ENCODE measurements at places on chromosomes 2 and 18.

DNA sequence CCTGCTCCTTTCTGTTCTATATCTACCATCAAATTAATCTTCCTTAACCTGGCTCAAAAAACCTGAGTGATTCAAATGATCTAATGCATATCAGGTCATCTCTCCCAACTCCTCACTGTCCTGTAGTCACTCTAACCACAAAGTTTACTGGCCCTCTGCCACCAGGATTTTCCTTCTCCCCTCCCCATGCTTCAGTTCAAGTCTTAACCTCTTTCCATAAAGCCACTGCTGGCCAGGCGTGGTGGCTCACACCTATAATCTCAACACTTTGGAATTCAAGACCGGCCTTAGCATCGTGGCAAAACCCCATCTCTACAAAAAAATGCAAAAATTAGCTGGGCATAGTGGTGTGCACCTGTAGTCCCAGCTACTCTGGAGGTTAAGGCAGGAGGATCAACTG is 7.5 kb upstream of the SP3 start:
- DNase-seq: no peak

- no peak for DNase-seq
Measured at GRCh38 chr2:230127195-230127594, 58.5 kb upstream of the SLC16A14 start.

GRCh38 chr2:26807788-26808460 is 22.1 kb downstream of the CENPA start:
- no peak for DNase-seq

- no peak for DNase-seq
Measured at GRCh38 chr18:69580107-69580506, 179.4 kb downstream of the DOK6 start.

DNA sequence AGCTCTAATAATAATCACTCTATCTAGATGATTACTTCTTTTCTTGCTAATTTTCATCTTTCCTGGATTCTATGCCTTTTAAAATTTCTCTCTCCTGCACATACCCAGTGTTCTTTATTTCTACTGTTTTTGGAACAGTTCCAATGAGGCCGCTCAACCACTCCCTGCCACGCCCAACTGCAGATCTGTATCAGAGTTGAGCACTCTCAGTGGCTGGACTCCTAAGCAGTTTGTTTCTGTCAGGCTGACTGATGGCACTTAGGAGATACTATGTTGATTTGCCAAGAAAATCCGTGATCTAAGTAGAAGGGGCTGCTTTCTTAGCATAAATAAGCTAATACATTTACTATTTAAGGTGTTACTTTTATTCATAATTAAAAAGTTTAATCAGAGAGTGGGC is 192.8 kb downstream of the ARHGAP15 start:
- no peak for DNase-seq

DNA sequence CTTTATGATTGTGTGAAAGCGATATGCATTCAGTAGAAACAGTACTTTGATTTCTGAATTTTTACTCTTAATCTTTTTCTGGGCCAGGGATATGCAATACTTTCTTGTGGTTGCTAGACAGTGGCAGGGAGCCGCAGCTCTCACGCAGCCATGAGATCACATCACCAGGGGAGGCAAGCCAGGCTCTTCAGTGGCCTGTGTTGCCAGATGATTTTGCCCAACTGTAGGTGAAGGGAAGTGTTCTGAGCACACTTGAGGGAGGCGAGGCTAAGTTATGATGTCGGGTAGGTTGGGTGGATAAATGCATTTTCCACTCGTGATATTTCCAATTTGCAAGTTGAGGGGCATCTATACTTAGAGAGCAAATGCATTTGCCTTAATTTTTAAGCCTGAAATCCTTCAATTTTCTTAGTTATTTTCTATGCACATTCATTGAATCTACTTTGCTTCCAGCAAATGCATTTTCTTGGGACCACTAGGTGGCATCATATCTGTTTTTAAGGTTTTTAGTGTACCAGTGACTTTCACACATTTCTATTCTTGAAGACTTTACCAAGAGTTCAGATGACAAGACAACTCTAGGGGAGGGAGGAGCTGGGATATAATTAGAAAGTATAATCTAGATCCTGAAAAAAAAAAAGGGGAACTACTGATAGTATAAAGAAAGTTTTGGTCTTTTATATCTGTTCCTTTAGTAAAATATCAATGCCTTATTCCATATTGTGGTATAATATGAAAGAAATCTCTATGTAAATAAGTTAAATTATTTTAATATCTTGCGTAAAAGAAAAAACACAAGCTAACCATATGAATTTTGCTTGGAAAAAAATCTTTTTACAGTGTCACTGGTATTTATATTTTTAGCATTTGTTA is 643.3 kb downstream of the SOCS6 start:
- DNase-seq: peak; percentile 19

GRCh38 chr2:133424876-133425275 is 143.4 kb downstream of the NCKAP5 start:
- no peak for DNase-seq

DNA sequence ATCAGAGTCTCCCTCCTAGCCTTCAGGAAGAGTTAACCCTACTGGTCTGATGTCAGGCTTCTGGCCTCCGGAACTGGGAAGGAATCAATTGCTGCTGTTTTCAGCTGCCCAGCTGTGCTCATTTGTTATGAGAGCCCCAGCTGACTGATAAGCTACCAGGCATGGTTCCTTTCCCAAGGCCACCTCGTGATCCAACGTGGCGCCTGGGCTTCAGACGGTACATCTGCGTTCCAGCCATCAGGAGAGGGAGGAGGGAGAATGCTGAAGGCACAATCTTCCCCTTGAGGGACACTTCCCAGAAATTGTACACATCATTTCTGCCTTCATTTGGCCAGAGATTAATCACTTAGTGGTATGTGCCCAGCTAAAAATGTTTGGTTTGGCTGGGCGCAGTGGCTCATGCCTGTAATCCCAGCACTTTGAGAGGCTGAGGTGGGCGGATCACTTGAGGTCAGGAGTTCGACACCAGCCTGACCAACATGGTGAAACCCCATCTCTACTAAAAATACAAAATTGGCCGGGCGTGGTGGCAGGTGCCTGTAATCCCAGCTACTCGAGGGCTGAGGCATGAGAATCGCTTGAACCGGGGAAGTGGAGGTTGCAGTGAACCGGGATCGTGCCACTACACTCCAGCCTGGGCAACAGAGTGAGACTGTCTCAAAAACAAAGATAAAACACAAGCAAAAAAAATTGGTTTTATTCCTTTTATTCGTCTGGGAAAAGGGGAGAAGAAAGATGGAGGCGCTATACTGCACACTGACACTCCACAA is 10.5 kb upstream of the ARMC9 start:
- no peak for DNase-seq

DNA sequence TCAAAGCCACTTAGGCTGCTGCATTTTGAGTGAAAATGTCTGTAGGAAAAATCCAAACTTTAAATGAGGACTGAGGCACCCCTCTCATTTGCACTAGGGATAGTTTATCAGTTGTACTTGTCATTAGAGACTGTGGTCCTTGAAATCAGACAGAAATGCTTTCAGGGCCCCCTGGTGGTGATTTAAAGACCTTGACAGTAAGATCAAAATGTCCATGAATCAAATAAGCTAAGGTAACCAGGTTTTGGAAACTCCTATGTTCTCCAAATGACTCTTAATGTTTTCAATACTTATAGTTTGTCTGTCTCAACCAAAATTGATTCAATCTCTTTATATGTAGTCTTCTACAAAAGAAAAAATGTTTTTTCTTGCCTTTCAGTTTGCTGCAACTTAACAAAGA is 28.8 kb upstream of the DDX18 start:
- peak; percentile 25 for DNase-seq

DNA sequence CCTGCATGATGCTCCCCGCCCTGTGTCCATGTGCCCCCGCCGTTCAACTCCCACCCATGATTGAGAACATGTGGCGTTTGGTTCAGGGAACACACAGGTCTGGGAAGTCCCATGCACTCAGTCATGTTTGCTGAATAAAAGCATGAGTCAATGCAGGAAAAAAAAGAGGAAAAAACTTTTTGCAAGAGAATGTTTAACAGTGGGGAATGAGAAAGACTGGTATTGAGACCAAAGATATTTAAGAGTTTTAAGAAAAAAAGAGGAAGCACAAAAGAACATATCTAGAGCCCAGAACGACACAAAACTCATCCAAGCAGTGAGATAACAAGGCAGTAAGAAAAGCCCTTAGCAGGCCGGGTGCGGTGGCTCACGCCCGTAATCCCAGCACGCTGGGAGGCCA is 279.2 kb upstream of the THSD7B start:
- DNase-seq: no peak

GRCh38 chr2:207091928-207092327 is 73.8 kb downstream of the KLF7 start:
- no peak for DNase-seq

GRCh38 chr2:139514951-139515350 is 734.8 kb upstream of the NXPH2 start:
- DNase-seq: no peak

- DNase-seq: no peak
Measured at GRCh38 chr2:1546023-1546591, 132.8 kb downstream of the TPO start.

- no peak for DNase-seq
Measured at GRCh38 chr2:29130295-29130694, 15.1 kb downstream of the CLIP4 start.

- DNase-seq: peak; percentile 92
Measured at GRCh38 chr18:45449418-45450227, 165.7 kb upstream of the SLC14A2 start.

- no peak for DNase-seq
Measured at GRCh38 chr2:27270670-27271069, 4.6 kb upstream of the DNAJC5G start.

DNA sequence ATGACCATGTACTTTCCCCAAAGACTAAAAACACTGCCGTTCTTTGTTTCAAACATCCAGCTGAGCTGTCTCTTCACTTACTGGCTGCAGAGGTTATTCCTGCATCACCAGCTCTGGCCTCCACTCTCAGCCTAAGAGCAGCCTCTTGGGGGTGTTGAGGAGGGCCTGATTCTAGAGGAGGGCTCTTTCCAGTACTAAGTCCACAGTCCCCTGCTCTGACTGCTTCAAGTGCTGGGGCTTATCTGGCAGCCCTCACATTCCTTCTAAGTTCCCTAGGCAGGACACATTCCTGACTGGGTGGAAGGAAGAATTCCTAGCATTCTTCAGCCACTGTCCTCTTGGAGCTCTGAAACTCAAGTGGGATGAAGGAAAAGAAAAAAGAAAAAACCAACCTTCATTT is 32.9 kb upstream of the EHBP1 start:
- DNase-seq: no peak

GRCh38 chr2:54468673-54469072 is 12.5 kb downstream of the SPTBN1 start:
- DNase-seq: no peak

DNA sequence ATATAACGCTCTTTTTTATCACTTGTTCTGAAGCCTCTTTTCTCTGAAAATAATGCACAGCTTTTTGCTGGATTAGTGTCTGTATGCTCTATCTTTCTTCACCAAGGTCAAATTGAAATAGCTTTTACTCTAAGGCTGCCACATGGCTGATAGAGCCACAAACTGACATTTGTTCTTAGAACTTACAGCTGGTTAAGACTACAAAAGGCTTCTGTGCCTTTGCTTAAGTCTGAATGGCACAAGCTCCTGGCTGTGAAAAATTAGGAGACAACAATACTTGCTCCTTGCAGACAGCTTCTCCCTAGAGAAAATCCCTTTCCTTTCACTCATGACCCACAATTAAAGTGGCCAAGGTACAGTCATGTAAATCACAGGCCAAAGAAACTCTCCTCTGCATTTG is 515.3 kb downstream of the DSC3 start:
- no peak for DNase-seq

- DNase-seq: no peak
Measured at GRCh38 chr2:148416248-148416647, 228.3 kb upstream of the EPC2 start.

GRCh38 chr2:101175991-101176390 is 24.8 kb upstream of the TBC1D8 start:
- DNase-seq: no peak

GRCh38 chr2:108320326-108320922 is 31.7 kb downstream of the SULT1C2 start:
- DNase-seq: no peak

DNA sequence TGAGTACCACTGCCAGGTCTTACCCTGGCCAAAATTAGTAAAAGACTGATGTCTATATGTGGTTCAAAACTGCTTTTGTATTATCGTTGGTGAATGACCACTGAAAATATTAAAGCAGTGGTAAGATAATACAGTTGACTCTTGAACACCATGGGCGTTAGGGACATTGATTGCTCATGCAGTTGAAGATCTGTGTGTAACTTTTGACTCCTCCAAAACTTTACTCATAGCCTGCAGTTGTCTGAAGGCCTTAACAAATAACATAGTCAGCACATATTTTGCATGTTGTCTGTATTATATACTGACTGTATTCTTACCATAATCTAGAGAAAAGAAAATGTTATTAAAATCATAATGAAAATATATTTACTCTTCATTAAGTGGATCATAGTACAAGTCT is 5.8 kb upstream of the ANKRD12 start:
- DNase-seq: no peak

GRCh38 chr18:10131460-10132395 is 217.9 kb downstream of the VAPA start:
- no peak for DNase-seq

DNA sequence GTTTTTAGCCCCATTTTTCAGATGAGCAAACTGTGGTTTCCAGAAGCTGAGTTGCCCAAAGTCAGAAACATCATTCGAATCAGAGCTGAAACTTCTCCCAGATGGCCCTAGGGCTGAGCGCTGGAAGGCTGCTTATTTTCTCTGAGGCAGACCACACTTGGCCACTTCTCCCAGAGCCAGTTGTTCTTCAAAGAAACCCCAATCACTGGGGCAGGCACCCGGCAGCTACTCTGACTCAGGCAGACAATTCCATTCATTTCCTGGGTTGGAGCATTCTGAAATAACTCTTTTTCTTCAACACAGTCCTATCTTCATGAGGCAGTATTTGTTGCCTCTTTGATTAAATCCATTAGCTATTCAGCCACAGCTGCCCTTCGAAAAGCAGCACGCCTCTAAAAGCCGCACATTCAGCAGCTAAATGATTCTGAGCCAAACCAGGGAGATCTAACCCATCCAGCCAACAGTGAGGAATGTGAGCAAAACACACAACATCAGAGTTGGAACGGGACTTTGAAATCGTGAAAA is 40.9 kb downstream of the LRATD1 start:
- DNase-seq: no peak

- DNase-seq: no peak
Measured at GRCh38 chr2:182767578-182767977, 51.5 kb downstream of the DNAJC10 start.

GRCh38 chr2:158967731-158968395 is 577 bp upstream of the TANC1 start:
- DNase-seq: no peak

GRCh38 chr2:72887740-72888437 is 681 bp downstream of the SPR start:
- DNase-seq: peak; percentile 82

GRCh38 chr18:9951022-9951859 is 37.4 kb downstream of the VAPA start:
- no peak for DNase-seq

- no peak for DNase-seq
Measured at GRCh38 chr2:1617425-1618021, 126.8 kb downstream of the PXDN start.

DNA sequence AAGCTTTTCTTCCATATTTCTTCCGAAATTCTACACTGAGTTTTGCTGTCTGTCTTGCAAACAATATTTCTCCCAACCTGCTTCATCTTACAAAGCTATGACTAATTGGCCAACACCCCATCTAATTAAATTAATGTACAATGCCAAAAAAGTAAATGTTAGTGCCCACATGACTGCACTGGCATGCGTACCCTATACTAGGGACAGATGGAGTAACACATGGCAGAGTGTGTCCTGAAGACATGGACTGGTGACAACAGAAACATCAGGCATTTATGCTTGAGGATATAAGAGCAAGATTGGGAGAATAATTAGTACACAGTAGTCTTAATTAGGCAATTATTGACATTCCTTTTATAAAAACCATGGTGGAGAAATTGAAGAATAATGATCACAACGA is 66.8 kb downstream of the MREG start:
- DNase-seq: no peak

Data from NCI-H1092 (cell line).